ENCODE measurements at places on chromosomes 3 and 15.

DNA sequence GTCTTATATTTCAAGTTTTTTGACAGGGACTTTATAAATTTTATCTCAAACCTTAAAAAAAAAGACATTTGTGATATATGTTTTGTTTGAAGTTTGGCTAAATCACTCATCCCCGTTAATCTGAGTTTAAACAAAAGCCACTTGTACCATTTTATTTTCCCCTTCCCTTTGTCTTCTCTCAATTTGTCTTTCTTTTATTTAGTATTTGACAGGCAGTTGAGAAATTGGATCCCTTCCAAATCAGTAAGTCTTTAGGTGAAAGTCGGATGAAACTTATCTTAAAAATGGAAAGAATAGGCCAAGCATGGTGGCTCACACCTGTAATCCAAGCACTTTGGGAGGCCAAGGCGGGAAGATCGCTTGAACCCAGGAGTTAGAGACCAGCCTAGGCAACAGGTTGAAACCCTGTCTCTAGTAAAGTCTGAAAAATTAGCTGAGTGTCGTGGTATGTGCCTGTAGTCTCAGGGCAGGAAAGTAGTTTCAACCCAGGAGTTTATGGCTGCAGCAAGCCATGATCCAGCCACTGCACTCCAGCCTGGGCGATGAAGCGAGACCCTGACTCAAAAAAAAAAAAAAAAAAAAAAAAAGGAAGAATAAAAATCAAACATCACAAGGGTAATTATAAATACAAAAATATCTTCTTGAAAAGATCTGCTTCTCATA lies 394.6 kb upstream of the TPM1 start:
- no peak for DNase-seq

GRCh38 chr15:41936155-41936554 lies 36.2 kb downstream of the EHD4 start:
- DNase-seq: no peak

GRCh38 chr3:45617430-45618080 lies 23.0 kb downstream of the LIMD1 start:
- DNase-seq: no peak

DNA sequence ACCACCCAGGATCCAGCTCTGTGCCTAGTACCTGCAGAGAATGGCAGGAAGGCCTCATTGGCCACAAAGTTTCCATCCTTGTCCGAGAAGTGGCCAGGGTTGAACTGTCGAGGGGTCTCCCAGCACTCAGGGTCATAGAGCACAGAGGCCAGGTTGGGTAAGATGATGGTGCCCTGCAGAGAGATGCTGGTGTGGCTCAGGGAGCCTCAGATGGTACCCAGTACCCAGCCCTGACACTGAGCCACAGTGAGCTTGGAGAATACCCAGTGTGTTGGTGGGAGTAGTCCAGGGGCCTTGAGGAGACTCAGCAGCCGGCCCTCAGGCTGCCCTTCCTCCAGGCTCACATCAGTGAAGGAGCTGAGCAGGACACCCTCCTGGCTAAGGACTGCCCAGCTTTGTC lies 11.5 kb upstream of the PARL start:
- no peak for DNase-seq

- DNase-seq: no peak
Observed at GRCh38 chr15:97567411-97567810, 393.1 kb upstream of the ARRDC4 start.

GRCh38 chr3:123576122-123576521 lies 8.7 kb downstream of the HACD2 start:
- no peak for DNase-seq

DNA sequence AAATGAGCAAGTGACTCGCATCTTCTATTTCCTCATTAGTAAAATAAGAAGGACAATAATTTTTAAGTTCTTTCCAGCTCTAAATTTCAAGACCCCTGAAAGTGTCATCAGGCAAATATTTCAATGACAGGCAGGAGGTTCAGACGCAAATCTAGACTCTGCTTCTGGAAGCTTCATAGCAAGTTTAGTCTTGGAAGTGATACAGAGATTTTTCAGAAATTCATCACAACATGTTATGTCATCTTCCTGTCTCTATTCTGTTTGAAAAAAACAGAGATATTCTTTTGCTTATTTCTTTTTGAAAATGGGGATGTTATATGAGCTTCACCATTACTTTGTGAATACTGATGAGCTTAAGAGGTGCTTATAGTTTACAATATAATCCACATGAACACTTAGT lies 74.0 kb downstream of the C3orf85 start:
- DNase-seq: no peak

- no peak for DNase-seq
Observed at GRCh38 chr3:192408647-192409200, 318.6 kb downstream of the FGF12 start.

DNA sequence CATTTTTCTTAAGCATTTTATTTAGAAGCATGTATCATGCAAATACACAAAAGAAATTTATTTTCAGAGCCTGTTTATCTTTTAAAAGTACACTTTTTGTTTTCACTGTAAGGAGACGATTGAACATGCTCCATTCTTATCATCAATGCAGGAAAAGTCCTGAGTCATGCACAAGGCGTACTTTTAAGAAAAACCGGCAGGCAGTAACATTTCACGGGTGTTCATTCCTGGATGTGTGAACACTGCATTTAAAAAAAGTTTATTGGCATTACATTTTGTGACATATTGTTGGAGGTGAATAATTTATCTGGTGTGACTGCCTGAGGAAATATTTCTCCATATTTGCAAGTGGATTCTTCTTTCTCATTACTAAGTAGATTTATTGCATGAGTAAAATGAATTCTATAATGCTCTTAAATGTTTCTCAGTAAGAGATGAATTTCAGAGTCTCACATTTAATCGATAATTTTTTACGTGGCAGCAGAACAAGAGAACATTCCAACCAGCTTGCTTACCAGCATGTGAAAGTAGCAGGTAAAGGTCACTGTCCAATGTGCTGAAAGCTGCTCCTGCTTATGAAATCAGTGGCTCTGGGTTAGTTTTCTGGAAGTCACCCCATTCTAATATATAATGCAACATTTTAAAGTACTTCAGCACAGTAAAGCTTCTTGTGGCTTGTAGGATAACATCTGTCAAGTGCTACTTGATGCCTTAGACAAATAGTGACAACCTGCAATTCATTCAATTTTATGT lies 87.0 kb downstream of the SV2B start:
- DNase-seq: no peak

DNA sequence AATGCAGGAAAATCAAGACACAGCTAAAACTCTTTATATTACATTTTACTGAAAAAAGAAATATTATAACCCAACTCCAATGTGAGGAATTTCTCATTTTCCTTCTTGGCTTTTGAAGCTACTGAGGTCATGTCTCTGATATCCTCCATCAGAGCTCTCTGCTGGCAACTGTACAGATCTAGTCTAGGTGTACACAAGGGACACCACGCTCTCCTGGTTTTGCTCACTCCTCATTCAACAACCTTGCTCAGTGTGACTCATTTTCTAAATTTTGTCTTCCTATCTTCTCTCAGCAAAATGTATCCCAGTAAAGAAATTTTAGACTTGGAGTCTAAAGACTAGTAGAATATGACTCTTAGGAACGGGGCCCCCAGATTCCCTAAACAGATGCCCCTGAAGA lies 144.3 kb downstream of the KCNMB2 start:
- DNase-seq: no peak

DNA sequence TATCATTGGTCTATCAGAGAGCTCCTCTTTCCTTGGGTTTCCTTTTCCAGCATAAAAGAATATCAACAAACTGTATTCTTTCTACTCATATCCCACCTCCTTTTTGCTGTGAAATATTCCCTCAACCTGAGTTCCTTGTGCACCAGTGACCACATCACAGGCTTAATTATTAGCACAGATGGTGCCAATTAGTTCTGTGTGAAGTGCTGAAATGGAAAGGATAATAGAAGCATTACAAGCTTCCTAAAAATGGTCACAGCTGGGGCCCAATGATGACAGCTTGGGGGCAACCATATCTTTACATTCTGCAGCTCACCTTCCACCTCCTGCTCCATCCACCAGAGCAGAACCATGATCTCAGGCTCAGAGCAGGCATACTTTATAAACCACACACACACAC lies 84.6 kb downstream of the ANO10 start:
- no peak for DNase-seq

GRCh38 chr3:36792342-36792741 lies 28.0 kb upstream of the DCLK3 start:
- no peak for DNase-seq

- no peak for DNase-seq
Observed at GRCh38 chr3:30107531-30107930, 498.9 kb upstream of the TGFBR2 start.

DNA sequence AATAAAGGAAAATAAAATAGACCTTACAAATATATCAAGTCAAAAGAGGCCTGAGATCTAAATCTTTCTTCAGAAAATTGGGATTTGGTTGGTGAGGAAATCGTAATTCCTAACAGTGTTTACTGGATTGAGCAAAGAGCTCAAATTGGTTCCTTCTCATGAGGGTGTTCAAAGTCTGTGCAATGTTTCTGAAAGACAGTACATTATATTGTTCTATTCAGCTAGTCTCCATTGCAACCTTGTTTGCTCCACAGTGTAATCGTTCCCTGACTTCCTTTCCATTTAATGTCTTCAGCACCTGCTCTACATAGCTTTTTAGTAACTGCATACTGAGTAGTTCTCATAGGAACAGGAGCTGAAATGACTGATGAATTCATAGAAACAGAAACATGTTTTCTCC lies 326.8 kb downstream of the SUCLG2 start:
- DNase-seq: no peak

- DNase-seq: no peak
Observed at GRCh38 chr3:54773271-54773670, 154.6 kb downstream of the LRTM1 start.

- DNase-seq: no peak
Observed at GRCh38 chr3:64259636-64260035, 34.4 kb upstream of the PRICKLE2 start.

Data from amygdala (tissue), 56 donors.